HT1080 (cell line): ENCODE measurements at places on chromosomes 1 and 21. TPM values are rescaled to one million over a fixed set of nuclear protein-coding genes. Genes with fewer than 3 reads are reported as not detected.

Gene FCRL6
- total RNA-seq, result 0.33 and 1.5 TPM in 2 replicates

Gene TAL1
- total RNA-seq, result 0.03 and 0.10 TPM in 2 replicates

Gene TTC13
- 9.6 and 11.9 TPM in 2 replicates for total RNA-seq

Gene CNR2
- not detected in 2 replicates for total RNA-seq

Gene CDCA8
- total RNA-seq, result 29.3 and 38.4 TPM in 2 replicates

Gene CLDN19
- not detected in 2 replicates for total RNA-seq

Gene KCNK2
- 4.7 and 5.0 TPM in 2 replicates for total RNA-seq

Gene USP48
- 15.9 and 20.1 TPM in 2 replicates for total RNA-seq

Gene UTP11
- total RNA-seq, result 105 and 115 TPM in 2 replicates

Gene FMOD
- total RNA-seq, result 0.20 TPM in 1 of 2 replicates, not detected in the other

Gene RIPPLY3
- total RNA-seq, result not detected in 2 replicates

Gene C4BPA
- not detected in 2 replicates for total RNA-seq

Gene DBT
- 1.8 and 2.8 TPM in 2 replicates for total RNA-seq

Gene CCDC18
- 12.0 and 12.3 TPM in 2 replicates for total RNA-seq

Gene EPHX1
- total RNA-seq, result 8.4 and 17.7 TPM in 2 replicates

Gene IL20
- total RNA-seq, result not detected in 2 replicates

Gene C1orf122
- 70.7 and 79.1 TPM in 2 replicates for total RNA-seq

Gene F3
- total RNA-seq, result 24.7 and 44.0 TPM in 2 replicates

Gene PKNOX1
- 28.4 and 29.9 TPM in 2 replicates for total RNA-seq
